ENCODE measurements at places on chromosomes 6 and 20.

DNA sequence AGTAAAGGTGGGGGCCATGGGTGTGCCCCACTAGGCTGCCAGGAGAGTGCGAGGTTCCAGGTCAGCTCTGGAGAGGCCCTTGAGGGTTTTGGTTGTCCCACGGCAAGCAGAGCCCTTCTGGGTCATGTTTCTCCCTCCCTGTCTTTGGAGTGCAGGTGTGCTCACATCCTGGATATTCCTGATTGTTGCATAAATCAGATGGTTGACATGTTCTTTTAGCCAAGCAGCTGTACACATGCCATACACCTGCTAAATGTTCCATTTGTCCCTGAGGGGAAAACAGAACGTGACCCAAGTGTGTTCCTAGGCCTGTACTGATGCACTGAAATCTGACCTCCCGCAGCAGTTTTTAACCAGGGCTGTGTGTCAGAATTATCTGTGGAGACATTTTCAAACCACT is 77.5 kb upstream of the BEND3 start:
- no peak for DNase-seq

GRCh38 chr6:144619966-144620365 is 334.8 kb downstream of the UTRN start:
- DNase-seq: no peak

- DNase-seq: no peak
These were observed 21.3 kb downstream of the AARS2 start for GRCh38 chr6:44291841-44292240.

DNA sequence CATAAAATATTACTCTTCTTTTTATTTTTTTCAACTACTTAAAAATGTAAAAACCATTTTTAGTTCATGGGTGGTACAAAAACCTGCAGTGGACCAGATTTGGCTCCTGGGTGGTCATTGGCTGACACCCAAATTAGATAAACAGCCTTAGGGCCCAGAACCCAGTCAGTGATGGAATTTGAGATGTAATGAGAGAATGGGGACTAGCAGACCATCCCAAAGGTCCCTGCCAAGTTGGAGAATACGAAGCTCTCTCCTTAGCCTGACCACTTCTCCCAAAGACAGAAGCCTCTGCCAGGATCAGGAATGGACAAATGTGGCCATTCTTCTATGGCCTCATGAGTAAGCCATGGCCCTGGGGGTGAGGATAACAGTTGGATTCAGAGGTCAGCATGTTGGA is 194.7 kb downstream of the NFATC2 start:
- no peak for DNase-seq

- peak; percentile 83 for DNase-seq
These were observed 10.8 kb upstream of the TAAR1 start for GRCh38 chr6:132669690-132670291.

DNA sequence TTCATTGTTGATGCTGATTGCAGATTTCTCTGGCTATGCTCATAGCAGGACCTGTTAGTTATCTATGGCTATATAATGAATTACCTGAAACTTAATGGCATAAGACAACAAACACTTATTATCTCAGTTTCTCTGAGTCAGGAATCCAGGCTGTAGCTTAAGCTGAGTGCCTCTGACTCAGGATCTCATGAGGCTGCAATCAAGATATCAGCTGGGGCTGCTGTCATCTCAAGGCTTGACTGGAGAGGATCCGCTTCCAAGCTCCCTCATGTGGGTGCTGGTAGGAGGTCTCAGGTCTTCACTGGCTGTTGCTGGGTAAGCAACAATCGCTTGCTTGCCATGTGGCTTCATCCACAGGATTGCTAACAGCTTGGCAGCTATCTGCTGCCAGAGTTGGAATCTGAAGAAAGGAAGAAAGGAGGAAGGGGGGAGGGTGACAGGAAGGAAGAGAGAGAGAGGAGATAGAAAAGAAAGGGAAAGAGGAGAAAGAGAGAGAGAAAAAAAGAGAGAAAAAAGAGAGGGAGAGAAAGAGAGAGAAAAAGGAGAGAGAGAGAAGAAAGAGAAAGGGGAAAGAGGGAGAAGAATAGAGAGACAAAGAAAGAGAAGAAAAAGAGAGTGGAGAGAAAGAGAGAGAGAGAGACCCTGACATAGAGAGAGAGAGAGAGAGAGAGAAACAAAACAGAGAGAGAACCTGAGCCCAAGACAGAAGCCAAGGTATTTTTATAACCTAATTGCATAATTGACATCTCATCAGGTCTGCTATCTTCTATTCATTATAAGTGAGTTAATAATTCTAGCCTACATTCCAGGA is 579.0 kb upstream of the BTBD3 start:
- DNase-seq: no peak

- peak; percentile 17 for DNase-seq
These were observed 10.2 kb downstream of the POU3F2 start for GRCh38 chr6:98844244-98845210.

DNA sequence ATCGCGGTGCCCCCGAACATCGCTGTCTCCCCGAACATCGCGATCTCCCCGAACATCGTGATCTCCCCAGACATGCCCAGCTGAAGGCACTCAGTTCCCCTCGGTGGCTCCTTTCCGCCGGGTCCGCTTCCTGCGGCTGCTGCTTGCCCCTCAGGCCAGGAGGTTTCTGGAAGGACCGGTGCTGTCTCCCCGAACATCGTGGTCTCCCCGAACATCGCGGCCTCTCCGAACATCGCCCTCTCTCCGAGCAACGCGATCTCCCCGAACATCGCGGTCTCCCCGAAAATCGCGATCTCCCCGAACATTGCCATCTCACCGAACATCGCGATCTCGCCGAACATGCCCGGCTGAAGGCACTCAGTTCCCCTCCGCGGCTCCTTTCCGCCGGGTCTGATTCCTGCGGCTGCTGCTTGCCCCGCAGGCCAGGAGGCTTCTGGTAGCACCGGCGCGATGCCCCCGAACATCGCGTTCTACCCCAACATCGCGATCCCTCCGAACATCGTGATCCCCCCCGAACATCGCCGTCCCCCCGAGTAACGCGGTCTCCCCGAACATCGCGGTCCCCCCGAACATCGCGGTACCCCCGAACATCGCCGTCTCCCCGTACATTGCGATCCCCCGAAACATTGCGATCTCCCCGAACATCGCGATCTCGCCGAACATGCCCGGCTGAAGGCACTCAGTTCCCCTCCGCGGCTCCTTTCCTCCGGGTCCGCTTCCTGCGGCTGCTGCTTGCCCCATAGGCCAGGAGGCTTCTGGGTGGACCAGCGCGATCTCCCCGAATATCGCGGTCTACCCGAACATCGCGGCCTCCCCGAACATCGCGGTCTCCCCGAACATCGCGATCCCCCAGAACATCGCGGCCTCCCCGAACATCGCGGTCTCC is 808 bp downstream of the ULBP1 start:
- DNase-seq: peak; percentile 24

DNA sequence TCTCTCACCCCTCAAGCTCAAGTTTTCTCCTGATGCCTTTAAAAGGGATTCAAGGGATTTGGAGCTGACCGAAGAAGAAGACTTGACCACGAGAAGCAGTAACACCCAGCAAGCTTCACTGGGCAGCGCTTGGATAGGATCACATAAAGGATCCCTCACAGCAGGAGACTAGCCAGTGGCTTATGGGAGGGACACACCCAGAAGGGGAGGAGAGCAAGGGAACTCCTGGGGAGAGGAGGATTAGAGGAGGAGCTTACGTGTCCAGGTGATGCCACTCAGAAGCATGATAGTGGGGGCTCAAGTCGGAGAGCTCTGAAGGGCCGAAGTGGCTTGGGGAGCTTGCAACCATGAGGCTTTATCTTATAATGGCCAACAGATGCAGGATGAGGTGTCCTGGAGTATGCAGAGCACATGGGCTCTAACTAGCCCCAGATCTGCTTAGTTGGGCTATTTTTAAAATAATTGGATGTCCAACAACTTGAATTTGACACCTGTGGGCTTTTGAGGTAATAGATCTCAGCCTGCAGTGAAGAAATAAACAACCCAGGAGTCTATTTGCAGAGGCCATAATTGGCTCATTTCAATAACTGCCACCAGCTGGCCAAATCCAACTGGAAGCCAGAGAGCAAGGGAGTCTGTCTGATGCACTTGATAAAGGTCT is 137.9 kb upstream of the EXOC2 start:
- DNase-seq: no peak

DNA sequence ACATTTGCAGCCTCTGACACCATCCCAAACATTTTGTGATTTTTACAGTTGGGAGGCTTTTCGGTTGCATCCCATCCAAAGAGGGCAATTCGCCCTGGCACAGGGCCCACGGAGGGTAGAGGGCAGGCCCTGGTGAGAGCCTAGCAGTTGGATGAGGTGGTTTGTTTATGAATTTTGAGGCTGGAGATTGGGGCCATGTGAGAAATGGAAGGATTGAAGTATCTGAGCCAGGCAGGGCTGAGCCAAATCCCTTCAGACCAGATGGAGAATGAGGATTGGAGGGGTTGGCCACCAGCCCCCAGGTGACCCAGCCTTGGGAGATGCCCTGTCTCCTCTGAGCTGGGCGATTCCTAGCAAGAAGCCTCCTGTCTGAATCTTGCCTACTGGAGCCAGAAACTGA is 52.6 kb upstream of the CCDC167 start:
- no peak for DNase-seq

GRCh38 chr6:48280035-48280620 is 169.1 kb upstream of the PTCHD4 start:
- DNase-seq: no peak

- no peak for DNase-seq
These were observed 748 bp upstream of the ZNF292 start for GRCh38 chr6:87154641-87154992.

DNA sequence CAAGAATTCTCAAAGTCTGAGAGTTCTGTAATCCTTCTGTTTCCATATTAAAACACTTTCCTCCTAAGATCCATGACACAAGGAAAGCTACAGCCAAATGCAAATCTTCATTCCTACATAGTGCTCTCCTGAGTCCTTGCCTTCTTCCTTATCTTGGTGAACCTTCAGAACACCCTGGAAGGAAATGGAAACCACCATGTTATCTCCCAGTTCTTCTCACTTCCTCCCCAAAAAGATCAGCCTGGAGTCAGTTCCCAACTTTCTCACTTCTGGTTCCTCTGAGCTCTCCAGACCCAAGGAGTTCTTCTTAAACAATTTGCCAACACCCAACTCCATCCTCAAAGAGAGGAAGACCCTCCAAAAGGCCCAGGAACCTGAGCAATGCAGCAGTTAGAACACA is 193.3 kb upstream of the CCN2 start:
- DNase-seq: no peak

GRCh38 chr20:25281541-25281991 is 33.7 kb downstream of the PYGB start:
- no peak for DNase-seq

GRCh38 chr20:45173522-45173921 is 1.2 kb upstream of the PI3 start:
- no peak for DNase-seq

- peak; percentile 86 for DNase-seq
These were observed 136.7 kb downstream of the MMUT start for GRCh38 chr6:49326347-49326746.

GRCh38 chr6:75941509-75941908 is 131.0 kb downstream of the IMPG1 start:
- no peak for DNase-seq

DNA sequence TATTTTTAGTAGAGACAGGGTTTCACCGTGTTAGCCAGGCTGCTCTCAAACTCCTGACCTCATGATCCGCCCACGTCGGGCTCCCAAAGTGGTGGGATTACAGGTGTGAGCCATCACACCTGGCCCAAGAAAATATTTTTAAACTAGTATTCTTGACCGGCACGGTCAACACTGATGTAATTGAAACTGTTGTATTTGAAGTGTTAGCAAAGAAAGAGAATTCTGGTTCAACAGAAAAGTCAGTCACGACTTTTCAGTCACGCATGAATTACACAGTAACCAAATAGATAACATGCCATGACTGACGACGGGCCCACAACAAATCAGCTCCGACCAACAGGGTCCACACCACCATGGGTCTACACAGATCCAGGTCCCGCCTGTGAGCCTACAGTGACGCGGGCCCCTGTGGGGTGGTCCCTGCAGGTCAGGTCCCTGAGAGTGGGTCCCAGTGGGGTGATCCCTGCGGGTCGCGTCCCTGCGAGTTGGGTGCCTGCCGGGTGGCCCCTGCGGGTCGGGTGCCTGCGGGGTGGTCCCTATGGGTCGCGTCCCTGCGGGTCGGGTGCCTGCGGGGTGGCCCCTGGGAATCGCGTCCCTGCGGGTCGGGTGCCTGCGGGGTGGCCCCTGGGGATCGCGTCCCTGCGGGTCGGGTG is 1.0 kb downstream of the GMEB2 start:
- DNase-seq: peak; percentile 51

DNA sequence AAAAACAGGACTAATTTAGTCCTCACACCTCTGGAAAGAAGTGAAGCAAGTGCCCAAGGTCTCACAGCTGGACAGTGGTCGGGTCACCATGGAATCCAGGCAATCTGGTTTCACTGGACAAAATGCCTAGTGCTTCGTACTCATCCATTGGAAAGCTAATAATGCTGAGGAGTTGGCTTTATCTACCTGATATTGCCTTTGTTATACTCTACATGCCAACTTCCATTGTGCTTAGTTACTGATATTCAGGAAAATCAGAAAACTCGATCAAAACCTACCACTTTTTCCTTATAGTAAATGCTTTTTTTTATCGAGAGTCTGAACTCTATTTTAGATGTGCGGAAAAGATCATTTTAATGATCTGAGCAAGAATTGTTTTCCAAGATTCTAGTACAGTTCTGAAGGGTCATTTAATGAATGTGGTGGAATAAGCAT is 966 bp downstream of the CFAP206 start:
- no peak for DNase-seq

- DNase-seq: no peak
These were observed 7.4 kb upstream of the FKBPL start for GRCh38 chr6:32137454-32137853.

DNA sequence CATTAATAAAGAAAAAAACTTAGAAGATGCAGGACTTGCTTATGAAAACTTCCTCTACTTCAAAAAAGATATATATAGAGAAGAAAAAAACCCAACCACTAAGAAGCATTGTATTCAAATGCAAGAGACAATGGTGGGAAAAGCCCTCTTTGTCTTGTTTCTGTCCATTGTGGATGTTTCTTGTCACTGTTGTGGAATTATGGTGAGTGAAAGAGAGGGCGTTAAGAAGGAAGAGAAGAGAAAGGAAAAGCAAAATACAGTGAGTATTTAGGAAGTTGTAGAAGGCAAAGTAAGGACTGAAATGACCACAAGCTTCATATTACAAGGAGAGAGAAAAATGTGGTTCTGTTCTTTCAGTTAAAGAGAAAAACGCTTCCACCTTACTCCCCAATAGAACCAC is 14.1 kb upstream of the THBD start:
- no peak for DNase-seq
